NCI-H524 treated with DMSO at 0.1 percent for 48 hours (cell line): ENCODE measurements at places on chromosomes 2 and 18.

DNA sequence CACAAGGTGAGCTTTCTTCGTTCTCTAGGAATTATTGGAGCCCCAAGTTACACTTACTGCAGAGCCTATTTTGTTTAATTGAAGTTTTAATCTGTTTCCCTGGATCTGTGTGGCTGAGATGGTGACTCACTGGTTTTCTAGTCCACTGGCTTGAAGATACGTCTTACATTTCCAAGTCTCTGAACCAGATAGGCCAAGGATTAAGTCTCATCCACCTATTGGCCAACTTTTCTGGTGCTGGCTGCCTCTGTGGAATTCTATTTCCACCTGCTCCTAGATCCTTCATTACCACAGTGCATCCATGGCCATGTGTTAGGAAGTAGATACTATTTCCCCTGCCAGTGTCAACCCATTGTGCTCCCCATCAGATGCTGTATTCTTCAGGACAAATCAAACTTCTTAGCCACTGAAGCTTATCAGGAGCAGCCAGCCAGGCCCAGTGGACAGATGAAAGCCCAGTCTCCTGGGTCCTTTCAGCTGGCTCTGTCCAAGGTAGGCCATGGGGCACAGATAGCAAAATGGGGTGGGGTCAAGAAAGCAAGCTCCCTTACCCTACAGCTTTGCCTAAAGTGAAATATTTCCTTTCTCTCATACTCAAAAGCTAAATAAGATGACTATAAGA is 198.8 kb upstream of the TCF4 start:
- DNase-seq: no peak

DNA sequence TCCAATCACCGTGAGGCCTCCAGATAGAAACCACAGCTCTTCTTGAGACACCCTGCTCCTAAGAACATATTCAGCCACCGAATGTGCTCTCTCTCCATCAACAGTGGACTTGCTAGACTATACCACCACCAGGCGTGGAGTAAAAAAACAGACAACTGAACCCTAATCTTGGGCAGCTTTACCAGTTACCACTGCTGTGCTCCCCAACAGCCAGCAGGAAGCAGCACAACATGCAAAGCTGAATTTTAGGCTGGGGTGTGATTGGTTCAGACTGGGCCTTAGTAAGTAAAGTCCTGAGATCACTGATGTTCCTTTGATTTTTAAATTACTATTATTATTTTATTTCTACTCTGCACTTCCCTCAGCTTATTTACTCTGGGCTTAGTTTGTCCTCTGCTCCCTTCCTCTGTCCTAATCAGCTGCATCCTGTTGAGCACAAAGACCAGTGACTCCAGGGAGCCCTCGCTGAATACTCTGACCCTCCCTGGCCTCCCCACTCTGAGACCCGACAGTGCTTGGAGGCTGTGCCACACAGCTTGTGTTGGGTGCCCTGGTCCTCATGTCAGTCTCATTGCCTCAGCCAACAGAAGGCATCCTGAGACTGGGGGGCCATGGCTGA is 21.9 kb downstream of the MRPL35 start:
- no peak for DNase-seq

- no peak for DNase-seq
Observed at GRCh38 chr2:126761256-126761980, 105.5 kb downstream of the GYPC start.

GRCh38 chr18:22282311-22283115 is 113.1 kb downstream of the GATA6 start:
- no peak for DNase-seq

DNA sequence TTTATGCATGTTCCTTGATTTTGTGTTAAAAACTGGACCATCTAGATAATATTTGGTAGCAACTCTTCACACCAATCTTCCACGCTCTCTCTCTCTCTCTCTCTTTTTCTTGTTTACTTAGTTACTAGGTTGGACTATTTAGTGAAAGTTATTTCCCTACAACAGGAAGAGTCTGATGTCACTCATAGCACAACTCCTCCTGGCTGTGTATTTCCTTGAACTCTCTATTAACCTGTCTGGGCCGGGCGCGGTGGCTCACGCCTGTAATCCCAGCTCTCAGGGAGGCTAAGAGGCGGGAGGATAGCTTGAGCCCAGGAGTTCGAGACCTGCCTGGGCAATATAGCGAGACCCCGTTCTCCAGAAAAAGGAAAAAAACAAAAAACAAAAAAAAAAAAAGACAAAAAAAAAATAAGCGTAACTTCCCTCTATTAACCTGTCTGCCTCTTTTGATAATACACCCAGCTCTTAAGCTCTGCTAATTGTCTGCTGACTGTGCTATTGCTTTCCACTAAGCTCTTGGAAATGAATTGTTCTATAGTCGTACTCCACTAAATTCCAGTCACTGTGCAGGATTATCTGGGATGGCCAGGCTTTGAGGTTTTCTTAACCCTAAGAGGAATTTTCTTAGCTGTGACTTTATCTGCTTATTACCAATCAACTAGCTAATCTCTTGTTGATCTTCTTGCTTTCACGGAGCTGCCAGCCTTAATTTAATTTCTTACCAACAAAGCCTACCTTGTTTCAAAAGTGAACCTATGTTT is 18.1 kb upstream of the CDH19 start:
- DNase-seq: no peak

GRCh38 chr2:16084274-16084673 is 143.9 kb downstream of the MYCN start:
- DNase-seq: no peak

- DNase-seq: no peak
Observed at GRCh38 chr2:7515327-7515726, 598.1 kb downstream of the RNF144A start.

- DNase-seq: no peak
Observed at GRCh38 chr2:16103614-16104314, 163.4 kb downstream of the MYCN start.

DNA sequence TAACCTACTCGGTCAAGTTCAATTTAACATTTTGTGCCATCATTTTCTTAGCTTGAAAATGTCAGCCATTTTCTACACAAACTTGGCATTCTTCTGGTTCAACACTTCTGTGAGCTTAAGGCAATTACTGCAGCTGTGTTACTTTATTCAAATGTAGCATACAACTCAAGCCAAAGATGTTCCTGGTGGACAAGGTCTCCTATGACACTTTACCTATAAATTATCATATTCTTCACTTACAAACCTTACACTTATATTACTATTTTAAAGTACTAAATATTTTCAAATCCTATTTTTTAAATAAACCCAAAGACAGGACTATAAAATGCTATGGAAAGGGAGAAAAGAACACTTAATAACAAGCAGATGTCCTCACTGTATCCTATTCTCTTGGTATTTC is 1045.3 kb downstream of the TSN start:
- DNase-seq: no peak

GRCh38 chr2:46705654-46706053 is 210.0 kb downstream of the MCFD2 start:
- DNase-seq: no peak

- no peak for DNase-seq
Observed at GRCh38 chr18:48934723-48935432, 15.9 kb downstream of the SMAD7 start.

DNA sequence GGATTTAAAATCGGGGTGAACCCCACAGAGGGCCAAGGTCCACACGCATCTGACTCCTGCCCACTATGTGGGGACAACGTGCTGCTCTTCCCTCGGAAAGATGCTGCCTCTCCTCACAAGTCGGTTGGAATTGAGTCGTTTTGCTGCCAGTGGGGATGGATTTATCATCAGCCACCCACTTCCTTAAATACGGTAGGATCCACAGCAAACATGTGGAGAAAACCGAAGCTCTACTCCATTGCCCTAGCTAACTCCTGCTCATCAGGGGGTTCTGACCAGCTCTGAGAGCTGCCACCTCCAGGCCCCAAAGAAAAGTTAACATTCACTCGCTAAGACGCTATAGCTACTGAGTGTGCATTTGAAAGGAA is 80.9 kb downstream of the CHRNA1 start:
- no peak for DNase-seq

GRCh38 chr2:77054938-77055337 is 467.2 kb downstream of the LRRTM4 start:
- no peak for DNase-seq

GRCh38 chr2:197885126-197885525 is 80.7 kb downstream of the PLCL1 start:
- DNase-seq: no peak

GRCh38 chr2:159921752-159922404 is 123.9 kb upstream of the CD302 start:
- DNase-seq: no peak

GRCh38 chr2:62705859-62706720 is 577 bp downstream of the EHBP1 start:
- DNase-seq: no peak

- DNase-seq: no peak
Observed at GRCh38 chr2:48849770-48850169, 94.2 kb upstream of the LHCGR start.

GRCh38 chr18:79680100-79680879 is 687 bp downstream of the CTDP1 start:
- DNase-seq: no peak

DNA sequence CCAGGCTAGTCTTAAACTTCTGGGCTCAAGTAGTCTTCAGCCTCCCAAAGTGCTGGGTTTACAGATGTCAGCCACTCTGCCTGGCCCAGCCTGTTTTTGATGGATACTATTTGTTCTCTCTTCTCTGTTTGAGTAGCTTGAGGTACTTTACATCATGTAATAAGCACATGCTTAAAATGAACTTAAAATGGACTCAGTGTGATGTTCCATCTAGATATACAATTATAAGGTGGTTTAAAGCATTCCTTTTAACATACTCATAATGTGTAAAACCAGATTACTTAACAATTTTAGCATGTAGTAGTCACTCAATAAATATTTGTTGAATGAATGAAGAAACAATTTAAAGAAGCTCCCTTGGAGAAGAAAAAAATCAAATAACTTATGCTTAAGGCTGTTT is 9.6 kb downstream of the PTPRM start:
- DNase-seq: no peak

- no peak for DNase-seq
Observed at GRCh38 chr2:108945969-108946368, 43.1 kb downstream of the EDAR start.

- DNase-seq: no peak
Observed at GRCh38 chr2:71749671-71750101, 296.3 kb downstream of the DYSF start.

DNA sequence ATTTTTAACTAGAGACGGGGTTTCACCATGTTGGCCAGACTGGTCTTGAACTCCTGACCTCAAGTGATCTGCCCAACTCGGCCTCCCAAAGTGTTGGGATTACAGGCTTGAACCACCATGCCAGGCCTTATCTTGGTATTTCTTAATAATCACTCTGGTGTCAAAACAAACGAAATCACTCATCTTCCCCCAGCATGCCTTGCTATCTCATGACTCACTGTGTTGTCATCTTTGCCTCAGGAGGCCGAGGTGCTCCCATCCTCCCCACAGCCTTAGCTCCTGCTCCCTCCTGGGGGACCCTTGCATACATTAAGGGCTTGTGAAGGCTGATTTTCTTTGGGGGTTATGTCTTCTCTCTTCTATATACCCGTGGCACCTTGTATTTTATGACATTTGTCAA is 250.1 kb upstream of the DPP10 start:
- DNase-seq: no peak
